Stimulated activated CD8-positive, alpha-beta memory T cell treated with anti-CD3 and anti-CD28 coated beads, Interleukin-2, amount 100 ng/mL, for 1 hour (primary cell): ENCODE measurements at places on chromosomes 12 and 14.

DNA sequence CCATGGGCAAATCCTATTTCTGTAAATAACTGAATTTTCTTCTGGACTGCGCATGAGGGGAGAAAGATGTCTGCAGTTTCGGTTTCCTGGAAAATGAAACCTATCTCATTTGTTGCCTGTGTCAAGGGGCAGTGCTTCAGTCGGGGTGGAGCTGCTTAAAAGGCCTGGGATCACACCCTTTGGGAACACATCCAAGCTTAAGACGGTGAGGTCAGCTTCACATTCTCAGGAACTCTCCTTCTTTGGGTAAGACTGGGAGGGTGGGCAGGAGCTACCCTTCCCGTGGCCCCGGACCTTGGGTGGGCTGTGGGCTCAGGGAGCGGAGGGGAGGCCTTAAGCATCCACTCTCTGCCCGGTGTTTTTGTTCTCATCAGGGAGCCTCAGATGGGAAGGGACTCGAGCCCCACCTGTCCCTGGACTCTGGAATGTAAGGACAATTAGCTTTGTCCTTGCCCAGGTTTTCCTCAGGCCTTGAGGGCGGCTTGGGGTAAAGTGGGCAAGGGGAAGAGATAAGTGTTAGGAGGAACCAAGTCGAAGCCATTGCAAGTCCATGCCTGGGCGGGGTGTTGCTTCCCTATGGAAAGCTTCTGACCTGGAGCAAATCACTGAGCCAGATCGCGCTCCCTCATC lies at the start of gene IFI27:
TSS of gene IFI27 (plus strand) at position 185 of the 630 bp plus-strand sequence.
- no peak for DNase-seq

- DNase-seq: no peak
These were observed 32.7 kb upstream of the DLK1 start for GRCh38 chr14:100693877-100694578.

GRCh38 chr14:70292716-70293115 lies 66.8 kb downstream of the COX16 start:
- DNase-seq: no peak

GRCh38 chr14:64602826-64603225 lies 53.1 kb downstream of the PPP1R36 start:
- DNase-seq: no peak

DNA sequence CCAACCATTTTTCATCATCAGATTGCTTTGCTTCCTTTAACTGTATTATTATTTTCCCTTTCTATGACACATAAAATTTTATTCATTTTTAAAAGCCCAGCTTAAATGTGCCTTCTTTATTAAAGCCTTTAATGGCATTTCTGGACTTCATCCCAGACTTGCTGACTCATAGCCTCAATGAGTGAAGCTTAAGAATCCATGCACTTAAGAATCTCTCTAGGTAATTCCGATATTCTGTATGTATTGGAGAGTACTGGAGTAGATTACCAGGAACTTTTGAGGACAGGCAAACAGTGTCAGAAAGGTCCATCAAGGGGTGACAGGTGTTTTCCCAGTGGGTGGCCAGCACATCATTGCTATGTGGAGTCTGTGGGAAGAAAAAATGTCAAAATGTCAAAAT lies 107.9 kb downstream of the PTPRQ start:
- no peak for DNase-seq

- DNase-seq: no peak
These were observed 40.2 kb upstream of the EMP1 start for GRCh38 chr12:13156277-13156676.

- DNase-seq: no peak
These were observed 11.0 kb upstream of the MGP start for GRCh38 chr12:14896521-14897169.

- DNase-seq: no peak
These were observed 27.2 kb upstream of the ADAMTS20 start for GRCh38 chr12:43579206-43579605.

- no peak for DNase-seq
These were observed 35.6 kb upstream of the CMKLR1 start for GRCh38 chr12:108374596-108375320.

DNA sequence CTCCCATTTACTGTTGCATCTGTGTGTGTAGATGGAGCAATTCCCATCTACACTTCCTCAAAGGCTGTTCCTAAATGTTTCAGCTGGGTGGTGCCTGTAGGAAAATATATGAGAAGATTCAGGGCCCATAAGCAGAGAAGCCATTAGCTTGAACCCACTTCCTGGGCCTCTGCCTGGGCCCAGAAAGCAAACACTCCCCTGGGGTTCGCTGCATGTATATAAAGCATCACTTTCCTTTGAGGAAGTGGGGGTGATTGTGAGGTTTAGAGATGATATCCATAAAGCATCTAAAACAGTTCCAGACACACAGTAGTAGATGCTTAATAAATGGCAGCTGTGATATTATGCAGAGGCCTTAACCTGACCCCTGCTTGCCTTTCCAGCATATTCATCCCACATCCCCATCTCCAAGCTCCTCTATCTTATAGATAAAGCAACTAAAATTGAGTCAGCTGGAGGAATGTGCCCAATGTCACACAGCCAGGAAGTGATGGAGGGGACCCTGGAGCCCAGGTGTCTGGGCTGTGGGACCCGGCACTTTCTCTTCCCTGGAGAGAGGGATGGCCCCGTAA lies 280.0 kb upstream of the CRY1 start:
- no peak for DNase-seq

- DNase-seq: no peak
These were observed 54.2 kb downstream of the FNTB start for GRCh38 chr14:65040666-65041433.

DNA sequence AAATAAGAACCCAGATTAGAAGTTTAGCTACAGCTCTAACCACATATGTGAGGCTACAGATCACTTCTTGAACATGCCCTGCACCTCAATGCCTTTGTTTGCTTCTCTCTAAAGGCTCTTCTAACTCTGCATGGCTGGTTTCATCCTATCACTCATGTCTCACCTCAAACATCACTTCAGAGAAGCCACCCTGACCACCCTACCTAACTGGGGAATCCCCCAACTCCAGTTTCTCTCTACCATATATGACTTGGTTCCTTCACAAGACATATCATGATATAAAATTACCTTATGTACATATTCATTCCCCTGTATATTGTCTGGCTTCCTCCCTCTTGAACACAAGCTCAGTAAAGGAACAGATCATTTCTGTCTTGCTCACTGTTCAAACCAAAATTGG lies 250.2 kb upstream of the GRIP1 start:
- DNase-seq: no peak

- DNase-seq: no peak
These were observed 3.5 kb upstream of the KLC1 start for GRCh38 chr14:103625356-103626095.

GRCh38 chr14:50874757-50875156 lies 2.9 kb downstream of the ABHD12B start:
- no peak for DNase-seq

DNA sequence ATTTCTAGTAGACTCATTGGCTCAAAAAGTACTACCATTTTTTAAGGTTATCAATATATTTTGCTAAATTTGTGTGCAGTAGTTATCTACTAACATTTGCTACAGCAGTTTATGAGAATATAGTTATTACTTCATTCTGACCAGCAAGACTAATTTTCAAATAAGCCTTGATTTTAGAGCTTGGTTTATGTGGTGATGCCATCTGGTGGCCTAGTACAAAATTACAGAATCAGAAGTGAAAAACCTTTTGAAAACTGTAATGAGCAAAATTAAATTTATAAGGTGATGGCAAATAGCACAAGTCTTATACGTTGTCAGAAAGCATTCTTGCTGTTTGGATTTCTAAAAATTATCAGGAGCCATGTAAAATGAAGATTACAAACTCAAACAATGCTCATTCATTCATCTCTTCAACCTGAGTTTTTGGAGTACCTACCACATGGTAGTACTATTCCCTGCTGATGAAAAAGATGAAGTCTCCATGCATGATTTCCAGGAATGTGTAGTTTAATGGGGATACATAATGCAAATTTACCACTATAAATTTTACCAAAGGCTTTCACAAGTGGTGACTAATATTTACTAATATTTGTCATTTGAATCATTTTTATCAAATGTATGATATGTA lies 51.0 kb downstream of the MAGOHB start:
- no peak for DNase-seq

- no peak for DNase-seq
These were observed 34.7 kb upstream of the YY1 start for GRCh38 chr14:100203962-100204834.

DNA sequence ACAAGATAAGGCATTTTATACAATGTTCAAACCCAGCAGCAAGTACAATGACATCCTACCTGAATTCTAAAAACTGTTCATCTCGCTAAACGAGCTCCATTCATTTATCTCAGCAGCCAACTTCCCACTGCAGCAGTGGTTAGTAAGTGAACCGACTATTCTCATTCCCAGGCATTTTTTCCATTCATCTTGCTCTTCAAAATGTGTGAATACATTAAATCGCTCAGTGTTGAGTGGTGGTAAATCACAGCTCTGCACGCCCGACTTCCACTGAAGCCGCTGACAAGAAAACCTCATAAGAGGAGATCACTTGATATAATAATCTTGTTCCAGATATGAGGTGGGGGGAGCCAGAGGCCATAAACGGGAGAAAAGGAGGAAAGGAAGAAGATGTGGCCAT lies 746.2 kb upstream of the USP15 start:
- DNase-seq: no peak
